ENCODE measurements at places on chromosomes 13 and 19. TPM values are rescaled to one million over a fixed set of nuclear protein-coding genes. Genes with fewer than 3 reads are reported as not detected.

- DNase-seq = no peak
Observed at GRCh38 chr13:44026194-44026593, 146.5 kb downstream of the LACC1 start.

ICAM1 gene
- total RNA-seq = 20.4 TPM

GRCh38 chr13:31919971-31920726, 111.4 kb upstream of the FRY start:
- DNase-seq = no peak

DNA sequence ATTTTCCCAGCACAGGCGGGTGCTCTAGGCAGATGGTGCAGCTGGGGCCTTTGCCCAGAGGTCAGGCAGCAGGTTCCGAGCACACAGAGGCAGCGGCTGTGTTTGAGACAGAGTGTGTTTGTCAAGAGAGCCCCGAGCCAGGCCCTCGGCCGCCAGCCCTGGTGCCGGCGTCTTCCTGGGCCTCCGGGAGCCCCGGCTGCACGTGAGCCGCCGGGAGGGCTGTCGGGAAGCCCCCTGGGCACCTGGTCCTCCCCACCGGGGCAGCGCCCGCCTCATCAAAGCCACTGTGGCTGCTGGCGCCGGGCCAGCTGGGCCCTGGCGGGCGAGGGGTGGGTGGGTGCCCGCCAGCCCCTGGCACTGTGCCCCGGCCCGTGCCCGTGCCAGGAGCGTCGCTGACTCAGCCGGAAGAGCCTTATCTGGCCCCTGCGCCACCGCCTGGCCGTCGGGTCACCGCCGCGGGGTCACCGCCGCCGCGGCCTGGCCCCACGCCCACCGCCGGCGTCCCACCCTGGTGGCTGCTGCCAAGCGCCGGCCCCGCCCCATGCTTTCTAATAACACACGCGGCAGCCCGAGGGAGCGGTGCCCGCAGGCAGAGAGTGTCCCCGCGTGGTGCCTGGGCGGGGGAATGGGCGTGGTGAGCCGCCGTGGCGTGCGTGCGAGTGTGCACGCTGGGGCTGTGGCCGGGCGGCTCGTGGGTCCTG, 14.9 kb downstream of the ARID3A start:
- peak; percentile 83 for DNase-seq

GRCh38 chr13:20165417-20166257, 4.8 kb upstream of the GJA3 start:
- DNase-seq = peak; percentile 23

- no peak for DNase-seq
Observed at GRCh38 chr13:91323349-91323748, 24.1 kb upstream of the MIR17HG start.

SCEL gene
- not detected for total RNA-seq

- no peak for DNase-seq
Observed at GRCh38 chr13:32316028-32316339, 676 bp downstream of the BRCA2 start.

RCBTB2 gene
- total RNA-seq = 11.5 TPM

PLPP2 gene
- 64.5 TPM for total RNA-seq

DNA sequence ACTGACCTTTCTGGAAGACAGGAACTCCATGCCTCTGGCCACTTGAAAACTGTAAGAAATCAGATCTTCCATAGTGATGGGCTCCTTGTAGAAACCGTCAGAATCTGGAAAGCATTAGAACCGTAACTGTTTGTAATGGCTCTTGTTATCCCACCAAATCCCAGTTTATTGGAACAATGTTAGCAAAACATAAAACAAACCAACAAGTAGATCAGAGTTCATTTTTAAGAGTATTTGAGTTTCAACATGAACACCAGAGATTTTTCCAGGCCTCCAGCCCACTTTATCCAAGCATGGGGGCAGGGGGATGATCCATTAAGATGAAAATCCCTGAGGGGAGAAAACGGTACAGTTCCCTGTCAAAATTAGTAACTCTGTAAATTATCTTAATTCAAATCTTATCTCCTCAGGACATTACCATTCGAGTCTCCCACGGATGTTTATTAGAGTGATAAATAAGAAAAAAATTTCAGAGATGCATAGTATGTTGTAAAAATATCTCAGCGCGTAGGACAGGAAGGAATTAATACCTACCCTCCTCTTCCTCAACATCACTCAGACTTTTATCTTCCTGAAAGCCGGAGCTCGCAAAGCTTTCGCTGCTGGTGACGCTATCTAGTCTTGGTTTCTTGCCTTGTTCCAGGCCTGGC, 172.5 kb downstream of the FLT1 start:
- DNase-seq = no peak

GRCh38 chr13:82356667-82357410, 1525.4 kb downstream of the SLITRK1 start:
- no peak for DNase-seq

- DNase-seq = peak; percentile 97
Observed at GRCh38 chr19:56315077-56315828, 614 bp upstream of the ZSCAN5A start.

GRCh38 chr19:40810160-40810559, 11.2 kb downstream of the EGLN2 start:
- DNase-seq = no peak

GRCh38 chr19:6706633-6706958, 13.9 kb downstream of the C3 start:
- no peak for DNase-seq

GRCh38 chr19:29841559-29842367, 30.0 kb downstream of the CCNE1 start:
- DNase-seq = no peak

Data from ureter (tissue), 1 donor.